ENCODE measurements at places on chromosomes 2 and 18.

GRCh38 chr2:136000502-136000901 lies 15.1 kb upstream of the DARS1 start:
- DNase-seq: no peak

- DNase-seq: no peak
Measured at GRCh38 chr2:134462791-134463698, 209.2 kb downstream of the MGAT5 start.

DNA sequence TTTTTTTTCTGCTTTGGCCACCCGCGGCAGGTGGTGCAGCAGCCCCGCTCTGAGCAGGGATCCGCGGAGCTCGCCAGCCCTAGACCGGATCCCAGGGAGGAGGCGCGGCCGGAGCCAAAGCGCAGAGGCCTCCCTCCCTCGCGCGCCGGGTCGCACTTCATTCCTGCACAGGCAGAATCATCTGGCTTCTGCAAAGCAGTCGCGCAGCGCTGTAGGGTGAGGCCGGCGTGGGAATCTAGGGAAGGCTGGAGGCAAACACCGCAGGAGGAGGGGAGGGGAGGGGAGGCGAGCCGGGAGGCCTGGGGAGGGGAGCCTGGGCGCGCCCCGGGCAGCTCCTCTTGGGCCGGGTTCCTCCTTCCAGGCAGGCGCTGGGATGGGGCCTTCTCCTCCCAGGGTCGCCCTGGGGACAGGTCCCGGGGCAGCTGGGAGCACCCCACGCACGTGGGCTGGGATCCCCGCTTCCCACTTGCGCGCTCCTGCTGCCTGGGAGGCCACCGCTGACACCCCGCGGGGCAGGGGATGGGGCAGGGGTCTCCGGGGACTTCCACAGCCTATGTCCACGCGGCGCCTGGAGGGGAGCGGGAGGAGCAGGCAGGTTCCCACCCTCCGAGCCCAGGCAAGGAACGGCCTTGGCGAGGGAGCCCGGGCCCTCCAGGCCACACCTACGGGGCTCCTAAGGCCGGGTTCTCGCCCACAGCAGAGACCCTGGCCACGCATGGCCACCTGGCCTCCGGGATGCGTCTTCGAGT lies 45.0 kb downstream of the MBP start:
- no peak for DNase-seq

DNA sequence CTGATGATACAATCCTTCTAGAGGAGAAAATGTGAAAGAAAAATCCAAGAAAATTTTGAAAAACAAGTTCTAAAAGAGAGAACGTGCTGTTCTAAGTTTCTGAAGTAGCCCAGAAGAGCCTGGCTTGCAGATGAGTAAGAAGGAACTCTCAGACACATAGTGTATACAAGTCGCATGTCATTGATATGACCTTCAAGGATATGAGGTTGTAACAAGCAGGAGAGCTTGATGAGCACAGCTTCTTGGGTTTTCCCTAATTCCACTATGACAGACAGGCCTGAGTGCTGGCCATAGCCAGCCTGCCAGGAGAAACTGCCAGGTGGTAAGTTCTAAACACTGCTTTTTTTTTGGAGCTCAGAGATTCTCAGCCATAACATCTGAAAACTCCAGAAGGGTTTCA lies 235.7 kb upstream of the SIX2 start:
- no peak for DNase-seq

DNA sequence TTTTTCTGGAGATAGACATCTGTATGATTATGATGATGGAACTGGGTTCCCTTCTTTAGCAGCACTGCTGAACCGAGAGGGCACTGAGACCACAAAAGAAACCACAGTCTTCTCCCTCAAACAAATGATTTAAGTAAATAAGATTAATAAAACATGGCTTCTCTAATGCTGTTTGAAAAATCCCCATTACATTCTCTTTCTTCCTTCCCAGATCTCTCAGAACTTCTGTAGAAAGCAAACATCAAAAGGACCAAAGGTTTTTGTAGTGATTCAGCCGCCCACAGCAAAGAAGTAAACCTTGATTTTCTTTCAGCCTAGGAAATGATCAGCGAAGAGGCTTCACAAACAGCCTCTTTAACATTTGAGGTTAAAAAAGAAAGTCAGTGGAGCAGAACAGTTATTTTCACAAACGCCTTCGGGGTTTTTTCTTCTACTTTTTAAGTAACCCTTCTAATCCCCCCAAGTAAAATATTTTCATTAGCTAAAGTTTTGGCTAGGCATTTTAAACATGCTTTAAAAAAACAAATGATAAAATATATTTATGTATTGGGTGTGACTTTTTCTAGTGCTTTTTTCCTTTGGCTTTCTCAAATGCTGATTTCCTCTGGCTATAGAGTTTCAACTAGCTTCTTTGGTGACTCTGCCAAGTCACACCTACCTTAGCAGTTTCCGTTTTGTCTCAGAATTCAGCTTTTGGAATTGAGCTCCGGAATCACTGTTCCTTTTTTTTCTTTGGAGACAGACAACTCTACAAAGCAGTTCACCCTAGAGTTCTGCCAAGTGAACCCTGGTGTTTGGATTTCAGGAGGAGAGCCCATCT lies 89.6 kb downstream of the UPP2 start:
- no peak for DNase-seq

- DNase-seq: no peak
Measured at GRCh38 chr2:64845273-64845905, 143.8 kb upstream of the SLC1A4 start.

- no peak for DNase-seq
Measured at GRCh38 chr2:213129311-213129710, 22.1 kb downstream of the IKZF2 start.

DNA sequence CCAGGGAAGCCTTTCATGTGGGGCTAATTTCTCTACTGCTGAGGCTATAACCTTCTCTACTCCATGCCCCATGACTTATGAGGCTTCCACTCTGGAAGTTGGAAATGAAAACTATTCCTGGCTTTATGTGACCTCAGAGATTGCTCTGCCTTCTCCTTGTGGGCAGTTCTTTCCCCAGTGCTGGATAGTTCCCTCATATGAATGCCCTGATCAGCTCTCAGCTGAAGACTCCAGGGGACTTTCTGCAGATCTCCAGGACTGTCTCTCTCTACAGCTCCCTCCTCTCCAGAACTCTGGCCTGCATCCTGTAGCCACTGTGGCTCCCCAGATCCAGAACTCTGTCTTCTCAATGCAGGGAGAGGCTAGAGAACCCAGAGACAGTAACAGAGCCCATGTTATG lies 235.1 kb downstream of the SEPTIN10 start:
- no peak for DNase-seq

- DNase-seq: no peak
Measured at GRCh38 chr2:113692698-113693428, 63.6 kb downstream of the SLC35F5 start.

DNA sequence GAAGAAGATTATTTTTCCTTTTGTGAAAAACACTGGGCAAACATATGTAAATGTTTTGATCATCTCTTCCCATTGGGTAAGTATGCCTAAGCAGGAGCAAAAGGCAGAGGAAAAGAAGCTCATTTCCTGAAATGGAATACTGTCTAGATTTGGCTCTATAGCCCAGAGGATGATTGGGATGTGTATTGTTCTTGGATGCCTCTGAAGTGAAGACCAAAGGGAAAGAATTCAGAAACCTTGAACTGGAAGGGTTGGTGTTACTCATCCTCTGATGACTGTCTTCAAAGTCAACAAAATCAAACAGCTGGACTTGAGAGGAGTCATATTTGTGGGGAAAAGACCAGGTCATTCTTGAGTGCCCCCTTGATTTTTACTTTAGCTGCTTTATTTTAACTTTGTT lies 112.6 kb upstream of the NT5C1B start:
- no peak for DNase-seq

DNA sequence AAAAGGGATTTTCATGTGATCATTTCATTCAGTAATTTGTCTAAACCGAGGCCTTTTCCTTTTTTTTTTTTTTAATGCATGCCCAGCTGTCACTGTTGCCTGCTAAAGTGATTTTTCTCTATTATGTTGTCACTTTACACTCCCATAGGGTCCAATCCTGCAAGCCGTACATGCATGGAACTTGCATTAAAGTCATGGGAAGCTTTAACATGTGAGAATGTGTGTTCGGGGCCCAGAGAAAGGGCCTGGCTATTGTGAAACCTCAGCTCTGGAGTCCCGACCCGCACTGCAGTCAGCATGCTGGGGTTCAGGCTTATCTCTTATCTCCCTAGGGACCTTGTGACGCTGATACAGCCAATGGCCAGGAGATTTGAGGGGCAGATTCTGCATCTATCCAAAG lies 474.6 kb downstream of the SLC4A3 start:
- no peak for DNase-seq

GRCh38 chr2:173264603-173265366 lies 89.9 kb upstream of the CDCA7 start:
- DNase-seq: no peak

- no peak for DNase-seq
Measured at GRCh38 chr18:44824884-44825283, 144.2 kb downstream of the SETBP1 start.

DNA sequence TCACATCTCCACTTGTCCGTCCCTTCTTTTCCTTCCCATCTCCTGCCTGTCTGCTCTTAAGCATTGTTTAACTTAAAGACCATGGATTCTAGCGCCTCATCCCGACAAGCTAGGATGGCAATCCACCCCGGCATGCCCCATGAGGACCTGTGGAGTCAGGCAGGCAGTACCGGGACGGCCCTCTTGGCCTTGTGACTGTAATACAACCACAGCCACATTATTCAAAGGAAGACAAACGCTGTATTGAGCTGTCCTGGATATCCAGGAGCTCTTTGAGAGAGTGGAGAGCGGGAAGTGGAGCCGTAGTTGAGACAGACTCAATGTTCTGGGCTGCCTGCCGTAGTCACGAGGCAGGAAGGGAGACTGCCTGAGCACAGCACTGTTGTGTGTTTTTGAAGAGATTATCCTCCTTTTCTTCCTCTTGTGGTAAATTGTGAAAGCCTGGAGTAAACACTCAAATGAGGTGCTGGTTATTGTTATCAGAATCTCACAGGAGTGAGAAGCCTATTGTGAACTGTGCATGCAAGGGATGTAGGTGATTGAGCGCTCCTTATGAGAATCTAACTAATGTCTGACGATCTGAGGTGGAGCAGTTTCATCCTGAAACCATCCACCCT lies 929.8 kb upstream of the CNTNAP5 start:
- DNase-seq: no peak

- DNase-seq: no peak
Measured at GRCh38 chr2:43718530-43719124, 42.4 kb upstream of the C1GALT1C1L start.

GRCh38 chr2:167875529-167875928 lies 371.9 kb downstream of the STK39 start:
- no peak for DNase-seq

DNA sequence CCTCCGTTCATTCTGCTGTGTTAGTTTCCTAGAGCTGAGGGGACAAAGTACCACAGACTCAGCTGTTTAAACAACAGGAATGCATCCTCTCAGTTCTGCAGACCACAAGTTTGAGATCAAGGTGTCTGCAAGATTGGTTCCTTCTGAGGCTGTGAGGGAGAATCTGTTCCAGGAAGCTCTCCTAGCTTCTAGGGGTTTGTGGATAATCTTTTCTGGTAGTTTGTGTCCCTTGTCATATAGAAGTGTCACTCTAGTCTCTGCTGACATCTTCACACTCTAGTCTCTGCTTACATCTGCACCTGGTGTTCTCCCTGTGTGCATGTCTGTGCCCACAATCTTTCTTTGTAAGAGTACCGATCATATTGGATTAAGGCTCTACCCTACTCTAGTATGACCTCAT lies 581.8 kb downstream of the RNF144A start:
- DNase-seq: no peak

- no peak for DNase-seq
Measured at GRCh38 chr2:124978597-124978996, 953.5 kb downstream of the CNTNAP5 start.

DNA sequence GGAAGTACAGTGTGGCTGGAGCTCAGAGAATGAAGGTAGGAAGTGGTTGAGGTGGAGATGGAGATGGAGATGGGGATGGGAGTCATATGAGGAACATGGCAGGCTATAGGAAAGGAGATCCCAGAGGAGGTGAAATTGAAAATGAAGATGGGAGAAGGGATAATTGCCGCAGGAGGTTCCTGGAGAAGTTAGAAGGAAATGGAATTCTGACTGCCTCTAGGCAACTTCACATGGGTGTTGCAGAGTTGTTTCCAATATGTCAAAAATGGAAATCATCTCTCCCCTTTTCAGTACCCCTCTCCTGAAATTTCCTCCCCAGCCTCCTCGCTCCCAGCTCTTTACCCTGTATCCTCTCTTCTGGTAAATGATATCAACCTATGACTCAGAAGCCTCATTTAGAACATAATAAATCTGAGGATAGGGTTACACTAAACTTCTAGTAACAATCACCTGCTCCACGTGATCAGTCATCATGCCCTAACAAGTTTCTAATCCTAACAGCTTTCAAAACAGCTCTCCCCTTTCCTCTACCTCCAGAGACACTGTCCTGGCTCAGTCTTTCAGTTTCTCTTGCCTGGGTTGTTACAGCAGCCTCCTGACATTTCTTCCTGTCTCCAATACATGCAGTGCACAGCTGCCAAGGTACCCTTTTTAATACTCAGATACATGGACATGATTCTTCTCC lies 201.9 kb upstream of the RBMS1 start:
- no peak for DNase-seq

GRCh38 chr2:147684903-147685302 lies 159.9 kb upstream of the ACVR2A start:
- no peak for DNase-seq

- no peak for DNase-seq
Measured at GRCh38 chr2:193382583-193382982, 1187.8 kb upstream of the TMEFF2 start.

Data from GM04503 (cell line).